H1 (cell line): ENCODE measurements at places on chromosomes 7 and 10. TPM values are rescaled to one million over a fixed set of nuclear protein-coding genes. Genes with fewer than 3 reads are reported as not detected.

GRCh38 chr7:116328161-116328560, 117.8 kb downstream of the TES start:
- DNase-seq, result no peak
- no peaks in the 10 kb centered on the region for H3K4me1 ChIP-seq
- H3K27me3 ChIP-seq, result no peaks in the 10 kb centered on the region
- no peak overlapping the region for H3K27ac ChIP-seq

DNA sequence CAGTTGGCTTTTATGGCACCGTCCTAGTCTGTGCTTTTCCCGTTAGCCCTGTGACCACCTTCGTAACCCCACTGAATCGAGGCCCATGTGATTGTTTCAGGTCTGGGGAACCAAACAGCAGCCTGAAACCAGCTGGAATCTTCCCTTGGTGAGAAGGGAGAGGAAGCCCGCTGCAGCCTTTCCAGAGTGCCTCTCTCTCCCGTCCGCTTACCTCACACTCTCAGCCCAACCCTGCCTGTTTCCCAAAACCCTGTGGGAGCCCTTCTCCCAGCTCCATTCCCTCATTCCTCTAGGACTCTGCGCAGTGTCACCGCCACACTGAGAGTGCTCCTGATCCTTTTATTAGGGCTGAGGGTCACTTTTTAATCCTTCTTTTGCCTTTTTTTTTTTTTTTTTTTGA, 139.6 kb downstream of the WDR37 start:
- H3K36me3 ChIP-seq, result no peaks in the 10 kb centered on the region
- DNase-seq, result no peak
- H3K27ac ChIP-seq, result no peak overlapping the region
- H3K27me3 ChIP-seq, result no peaks in the 10 kb centered on the region
- H3K4me1 ChIP-seq, result peaks cover 17% of the 10 kb centered on the region; the same call in 1 of the 2 replicates

- H3K4me3 ChIP-seq, result no peak overlapping the region
- no peaks in the 10 kb centered on the region for H3K27me3 ChIP-seq
- H3K4me1 ChIP-seq, result no peaks in the 10 kb centered on the region
- no peaks in the 10 kb centered on the region for H3K36me3 ChIP-seq
- no peak overlapping the region for H3K27ac ChIP-seq
Measured at GRCh38 chr10:61068471-61068870, 124.5 kb upstream of the RHOBTB1 start.

- no peak for DNase-seq
- H3K36me3 ChIP-seq, result no peaks in the 10 kb centered on the region
- H3K27me3 ChIP-seq, result no peaks in the 10 kb centered on the region
- no peak overlapping the region for H3K4me3 ChIP-seq
- no peak overlapping the region for H3K27ac ChIP-seq
- no peaks in the 10 kb centered on the region for H3K4me1 ChIP-seq
Measured at GRCh38 chr7:85587785-85588184, 400.9 kb upstream of the SEMA3D start.

DNA sequence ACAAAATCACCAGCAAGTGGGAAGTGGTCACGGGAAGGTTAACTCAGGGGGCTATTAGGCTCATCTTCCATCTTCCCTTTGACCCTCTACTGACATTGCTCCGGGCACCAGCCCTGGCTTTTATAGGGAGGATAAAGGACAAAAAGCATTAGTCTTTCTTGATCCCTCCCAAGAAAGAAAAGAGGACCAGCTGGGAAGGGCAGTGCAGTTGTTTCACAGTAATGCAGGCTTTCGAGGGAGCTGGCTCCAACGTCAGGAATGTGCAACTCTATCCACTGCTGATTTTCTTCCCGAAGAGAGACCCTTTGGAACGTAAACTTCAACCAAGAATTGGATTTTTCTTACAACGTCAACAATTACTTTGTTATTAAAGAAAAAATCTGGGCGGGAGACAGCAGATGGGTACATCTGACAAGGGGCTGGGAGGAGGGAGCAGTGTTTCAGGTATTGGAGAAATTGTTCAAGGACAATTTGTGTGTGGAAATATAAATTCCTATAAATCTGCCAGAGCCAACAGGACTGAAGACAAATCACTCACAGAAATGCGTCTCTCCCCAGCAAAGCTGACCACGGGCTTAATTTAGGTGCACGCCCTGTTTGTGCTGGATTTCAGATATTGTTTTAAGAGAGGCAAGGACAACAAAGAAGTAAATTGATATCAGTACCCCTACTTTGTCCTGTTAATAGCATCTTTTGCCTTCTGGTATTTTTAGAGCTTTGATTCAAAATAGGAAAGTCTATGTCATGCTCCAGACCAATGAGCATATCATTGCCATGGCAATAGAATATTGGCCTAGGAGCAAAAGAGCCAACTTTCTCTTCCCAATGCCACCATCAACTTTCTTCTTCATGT, 23.4 kb upstream of the ARID5B start:
- DNase-seq, result no peak
- H3K4me3 ChIP-seq, result no peak overlapping the region
- H3K4me1 ChIP-seq, result no peaks in the 10 kb centered on the region

MMRN2 gene
- 1.1 and 1.2 TPM in 2 replicates for polyA plus RNA-seq
